NCI-H1436 treated with DMSO at 0.1 percent for 48 hours (cell line): ENCODE measurements at places on chromosomes 12 and 14.

DNA sequence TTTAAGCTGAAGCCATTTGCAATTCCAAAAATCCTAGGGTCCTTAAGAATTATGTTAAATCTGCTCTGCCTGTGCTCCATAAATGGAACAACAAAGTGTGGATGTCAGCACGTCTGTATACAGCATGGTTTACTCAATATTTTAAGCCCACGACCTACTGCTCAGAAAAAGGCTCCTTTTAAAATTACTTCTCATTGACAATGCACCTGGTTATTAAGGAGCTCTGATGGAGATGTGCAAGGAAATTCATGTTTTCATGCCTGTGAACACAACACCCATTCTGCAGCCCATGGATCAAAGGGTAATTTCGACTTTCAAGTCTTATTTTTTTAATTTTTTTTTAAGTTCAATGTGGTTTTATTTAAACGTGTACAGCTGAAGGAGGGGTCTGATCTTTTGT, 48.1 kb downstream of the FBXO33 start:
- no peak for DNase-seq

GRCh38 chr14:104085032-104085888, at the start of gene ASPG:
TSS of gene ASPG (plus strand) at chr14:104085700. CDS start at chr14:104085771, 71 bp downstream.
- no peak for DNase-seq

- DNase-seq, result no peak
These were observed 72.5 kb downstream of the ACSS3 start for GRCh38 chr12:81150382-81150781.

DNA sequence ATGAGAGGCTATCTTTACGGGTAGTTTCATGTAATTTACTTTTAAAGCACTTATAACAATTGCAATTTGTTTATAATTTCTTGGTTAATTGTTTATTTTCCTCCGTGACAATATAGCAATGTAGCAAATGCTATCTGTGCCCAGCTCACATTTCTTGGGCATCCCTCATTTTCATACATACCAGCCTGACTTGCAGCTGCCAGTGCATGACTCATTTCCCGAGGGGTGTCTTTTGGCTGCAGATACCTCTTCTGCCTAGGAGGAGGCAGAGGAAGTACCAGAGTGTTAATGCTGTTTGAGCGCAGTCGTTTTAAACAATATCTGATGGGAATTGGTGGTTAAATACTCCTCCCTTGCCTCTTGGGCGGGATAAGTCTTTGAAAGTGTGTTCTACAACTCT, 104.2 kb upstream of the ABCD2 start:
- DNase-seq, result no peak

DNA sequence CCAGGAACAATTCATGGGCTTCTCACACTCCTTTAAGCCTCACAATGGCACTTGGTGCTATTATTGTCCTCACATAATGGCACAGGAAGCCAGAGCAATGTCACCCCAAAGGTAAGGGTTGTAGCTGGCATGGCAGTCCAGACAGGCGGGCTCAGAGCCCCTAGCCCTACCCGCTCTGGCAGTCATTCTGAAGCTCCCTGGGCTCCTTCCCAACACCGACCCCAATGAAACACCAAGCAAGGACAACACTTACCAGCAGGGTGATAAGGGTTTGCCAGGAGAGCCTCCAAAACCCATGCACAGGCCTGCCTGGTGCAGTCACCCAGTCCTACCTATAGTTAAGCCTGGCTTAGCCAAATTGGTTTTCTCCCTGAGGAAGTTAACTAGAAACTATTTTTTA, 30.8 kb downstream of the MAX start:
- DNase-seq, result no peak

- DNase-seq, result no peak
These were observed 132.9 kb downstream of the DICER1 start for GRCh38 chr14:95024380-95024779.

DNA sequence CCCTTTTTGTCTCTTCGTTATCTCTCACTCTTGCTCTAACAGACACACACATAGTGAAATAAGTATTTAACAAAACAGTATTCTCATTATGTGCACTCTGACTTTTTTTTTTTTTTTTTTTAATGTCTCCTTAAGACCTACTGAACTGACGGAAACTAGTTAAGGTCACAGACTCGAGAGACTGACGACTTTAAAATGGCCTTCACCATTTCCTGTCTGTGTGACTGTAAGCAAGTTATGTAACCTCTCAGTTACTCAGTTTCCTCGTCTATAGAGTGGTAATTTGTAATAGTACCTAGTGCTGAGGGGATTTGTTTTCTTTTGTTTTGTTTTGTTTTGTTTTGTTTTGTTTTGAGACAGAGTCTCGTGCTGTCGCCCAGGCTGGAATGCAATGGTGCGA, 284.8 kb downstream of the FBXL14 start:
- DNase-seq, result no peak
